ENCODE measurements at places on chromosomes 7 and 10.
A peak's percentile ranks its signal among the peaks of the same experiment; 100 is the strongest.

DNA sequence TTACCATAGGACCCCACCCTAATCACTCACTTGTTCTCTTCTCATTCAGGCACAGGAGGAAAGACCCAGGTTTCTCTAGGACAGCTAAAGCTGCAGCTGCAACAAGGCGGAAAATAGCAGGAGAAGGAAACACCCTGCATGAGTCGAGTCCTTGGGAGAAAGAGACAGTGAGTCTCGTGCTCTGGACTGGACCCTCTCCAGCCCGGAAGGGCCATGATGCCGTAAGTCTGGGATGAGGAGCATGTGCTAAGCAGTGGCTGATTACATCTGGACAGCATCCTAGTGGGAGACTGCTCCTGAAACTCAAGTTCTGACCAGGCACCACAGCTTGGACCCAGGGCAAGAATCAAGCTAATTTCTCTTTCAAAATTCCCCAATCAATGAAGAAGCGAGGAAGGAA lies 39.4 kb downstream of the FBXW4 start:
- DNase-seq, result no peak

GRCh38 chr10:33164060-33164709 lies 170.3 kb downstream of the NRP1 start:
- no peak for DNase-seq

DNA sequence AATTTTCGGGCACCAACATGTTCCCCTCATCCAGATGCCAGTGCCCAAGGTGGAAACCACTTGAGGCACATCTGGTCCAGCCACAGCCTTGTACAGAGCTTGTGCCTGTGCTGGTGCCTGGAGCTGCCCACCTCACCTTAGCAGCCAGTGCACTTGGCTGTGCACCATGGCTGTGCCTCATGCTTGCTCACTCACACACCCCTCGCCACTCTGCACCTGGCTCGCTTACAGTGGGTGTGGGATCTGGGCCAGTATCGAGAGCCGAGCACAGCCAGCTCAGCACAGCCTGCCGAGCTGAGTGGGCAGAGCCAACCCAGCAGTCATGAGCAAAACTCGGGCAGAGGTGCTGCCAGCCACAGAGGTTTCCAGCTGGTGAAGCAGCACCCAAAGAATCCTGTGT lies 139.9 kb upstream of the NUPR2 start:
- DNase-seq, result no peak

DNA sequence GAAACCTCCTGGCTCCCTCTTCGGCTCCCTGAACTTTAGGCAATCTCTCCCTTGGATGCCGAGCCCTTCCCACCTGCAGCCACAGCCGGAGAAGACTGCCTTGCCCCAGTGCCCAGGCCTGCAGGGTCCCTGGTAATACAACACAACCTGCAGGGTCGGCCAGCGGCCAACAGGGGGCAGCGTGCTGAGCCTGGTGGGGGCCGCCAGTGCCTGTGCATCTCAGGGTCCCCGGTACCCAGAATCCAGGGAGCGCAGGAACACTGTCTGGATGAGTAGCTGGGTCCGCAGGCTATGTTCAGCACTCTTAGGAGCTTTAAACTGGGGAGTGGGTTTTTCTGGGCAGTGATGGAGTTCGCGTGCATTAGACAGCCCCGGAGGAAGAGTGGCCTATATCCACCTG lies 17.5 kb upstream of the C10orf71 start:
- no peak for DNase-seq

DNA sequence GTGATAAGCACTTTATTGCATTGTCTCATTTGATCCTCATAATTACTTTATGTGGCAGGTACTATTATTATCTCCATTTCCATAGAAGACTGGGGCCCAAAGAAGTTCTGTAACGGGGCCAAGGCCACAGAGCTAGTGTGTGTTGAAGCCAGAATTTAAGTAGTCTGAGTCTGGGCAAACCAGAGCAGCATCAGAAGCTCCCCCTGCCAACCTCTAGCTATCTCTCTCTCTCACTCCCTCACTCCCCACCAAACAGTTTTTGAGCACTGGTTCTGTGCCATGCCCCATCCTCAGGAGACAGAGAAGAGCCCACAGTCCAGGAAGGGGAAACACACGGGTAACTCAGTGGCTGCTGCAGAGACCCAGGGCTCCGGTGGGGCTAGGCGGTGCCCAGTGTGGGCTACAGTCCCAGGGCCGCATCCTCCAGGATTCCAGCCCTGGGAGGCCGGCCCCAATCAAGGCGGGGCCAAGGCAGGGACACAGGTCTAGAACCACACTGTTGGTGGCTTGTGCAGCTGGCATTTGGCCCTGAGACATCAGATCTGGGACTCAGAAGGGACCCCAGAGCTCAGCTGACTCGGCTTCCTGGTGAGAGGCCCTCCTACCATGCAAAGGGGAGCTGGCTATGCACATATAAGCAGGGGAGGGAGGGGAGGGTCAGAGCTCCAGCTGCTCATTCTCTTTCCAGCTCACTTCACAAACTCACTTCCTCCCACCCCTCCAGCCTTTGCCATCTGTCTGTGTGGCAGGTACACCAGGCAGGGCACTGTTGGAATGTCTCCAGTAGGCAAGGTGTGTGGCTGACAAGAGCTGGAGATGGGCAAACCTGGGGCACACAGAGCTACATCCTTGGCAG lies 34.4 kb downstream of the COL13A1 start:
- DNase-seq, result no peak

GRCh38 chr7:19920166-19920565 lies 146.7 kb upstream of the TMEM196 start:
- DNase-seq, result no peak

GRCh38 chr10:114470956-114471905 lies 66.9 kb upstream of the AFAP1L2 start:
- DNase-seq, result peak; percentile 74

DNA sequence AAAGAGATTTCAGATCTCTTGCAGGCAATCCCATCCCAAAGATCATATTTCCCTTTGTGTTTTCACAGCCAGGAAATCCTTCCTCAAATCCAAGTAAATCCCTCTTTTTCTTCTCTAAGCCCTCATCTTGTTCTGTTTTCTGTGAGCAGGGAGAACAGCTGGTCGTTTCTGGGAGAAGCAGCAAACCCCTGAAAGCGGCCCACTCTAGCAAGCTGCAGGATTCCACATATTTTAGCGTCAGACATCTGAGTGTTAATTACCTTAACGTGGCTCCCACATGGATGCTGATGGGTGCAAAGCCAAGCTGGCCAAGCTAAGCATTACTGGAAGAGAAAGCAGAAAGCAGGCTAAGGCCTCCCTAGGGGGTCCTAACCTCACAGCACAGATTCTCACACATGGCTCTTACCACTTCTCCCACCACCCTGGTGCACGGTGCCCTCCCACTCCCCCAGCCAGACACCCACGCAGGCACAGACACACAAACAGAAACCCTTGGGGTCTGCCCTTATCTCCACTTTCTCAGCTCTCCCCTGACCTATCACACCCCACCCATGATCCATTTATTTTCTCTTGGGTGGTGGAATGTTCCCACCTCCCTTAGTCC lies 551.0 kb upstream of the AUTS2 start:
- no peak for DNase-seq

- DNase-seq, result peak; percentile 18
These were observed 141.9 kb downstream of the RPS24 start for GRCh38 chr10:78175444-78176015.

GRCh38 chr7:26614503-26614902 lies 249.9 kb downstream of the SKAP2 start:
- DNase-seq, result no peak

DNA sequence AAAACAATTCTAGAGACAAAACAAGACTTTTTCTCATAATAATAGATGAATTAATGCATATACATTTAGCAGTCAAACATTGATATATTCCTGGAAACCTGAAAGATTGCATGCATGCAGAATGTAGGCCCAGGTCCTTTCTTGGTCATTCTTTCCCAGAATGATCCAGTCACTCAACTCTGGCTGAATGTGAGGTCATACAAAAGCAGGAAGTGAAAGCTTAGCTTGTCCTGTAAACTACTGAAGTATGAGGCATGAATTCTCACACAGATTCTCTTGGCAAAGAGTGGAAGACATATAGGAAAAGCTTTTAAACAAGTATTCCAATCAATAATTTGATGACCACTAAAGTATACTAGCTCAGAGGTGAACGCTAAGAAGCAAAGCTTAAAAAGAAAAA lies 253.9 kb downstream of the PPP1R3A start:
- no peak for DNase-seq

DNA sequence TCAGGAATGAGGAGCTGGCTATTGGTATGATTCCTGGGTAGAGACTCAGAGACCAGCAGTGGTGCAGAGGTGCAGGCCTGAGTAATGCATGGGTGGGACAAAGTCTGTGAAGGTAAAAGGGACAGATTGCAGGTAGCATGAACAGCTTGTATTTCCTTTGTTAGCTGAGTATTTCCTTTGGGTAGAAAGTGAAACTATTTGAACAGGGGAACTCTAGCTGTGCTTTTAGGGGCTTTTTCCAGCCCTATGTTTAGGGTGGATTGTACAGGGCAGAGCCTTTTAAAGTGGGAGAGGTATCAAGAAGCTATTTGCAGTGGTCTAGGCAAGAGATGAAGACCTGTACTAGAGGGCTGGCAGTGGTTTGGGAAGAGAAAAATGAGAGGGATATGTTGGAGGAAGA lies 739.9 kb downstream of the REEP3 start:
- no peak for DNase-seq

- DNase-seq, result no peak
These were observed 318.3 kb downstream of the NXPH1 start for GRCh38 chr7:8751557-8752231.

GRCh38 chr10:110404413-110404812 lies 93.3 kb upstream of the DUSP5 start:
- DNase-seq, result no peak

GRCh38 chr10:79269443-79269842 lies 77.8 kb upstream of the PPIF start:
- no peak for DNase-seq

- no peak for DNase-seq
These were observed 1.3 kb downstream of the GALNT17 start for GRCh38 chr7:71133232-71133622.

DNA sequence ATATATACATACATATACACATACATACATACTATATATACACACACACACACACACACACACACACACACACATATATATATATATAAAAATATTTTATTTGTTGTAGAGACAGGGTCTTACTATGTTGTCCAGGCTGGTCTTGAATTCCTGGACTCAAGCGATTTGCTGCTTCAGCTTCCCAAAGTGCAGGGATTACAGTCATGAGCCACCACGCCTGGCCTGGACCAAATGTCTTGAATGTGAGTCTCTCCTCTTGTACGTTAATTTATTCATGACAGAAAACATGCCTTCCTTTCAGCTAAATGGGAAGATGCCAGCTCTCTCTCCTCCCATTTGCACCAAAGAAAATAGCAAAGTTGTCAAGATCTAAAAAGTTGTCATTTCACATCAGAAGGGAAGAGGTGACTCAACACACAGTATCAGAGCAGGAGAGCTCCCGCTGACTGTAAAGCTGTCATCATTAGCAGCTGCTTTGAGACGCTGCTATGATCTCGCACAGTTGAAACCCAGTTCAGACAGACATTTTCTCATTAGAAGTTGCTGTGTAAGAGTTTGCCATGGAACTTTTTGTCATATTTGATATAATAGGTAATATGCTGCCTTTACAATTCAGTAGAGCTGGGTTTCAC lies 224.3 kb downstream of the SFMBT2 start:
- peak; percentile 52 for DNase-seq

GRCh38 chr7:27364344-27364758 lies 121.7 kb downstream of the EVX1 start:
- peak; percentile 47 for DNase-seq

- DNase-seq, result no peak
These were observed 165.3 kb downstream of the WNT2 start for GRCh38 chr7:117157241-117158209.

DNA sequence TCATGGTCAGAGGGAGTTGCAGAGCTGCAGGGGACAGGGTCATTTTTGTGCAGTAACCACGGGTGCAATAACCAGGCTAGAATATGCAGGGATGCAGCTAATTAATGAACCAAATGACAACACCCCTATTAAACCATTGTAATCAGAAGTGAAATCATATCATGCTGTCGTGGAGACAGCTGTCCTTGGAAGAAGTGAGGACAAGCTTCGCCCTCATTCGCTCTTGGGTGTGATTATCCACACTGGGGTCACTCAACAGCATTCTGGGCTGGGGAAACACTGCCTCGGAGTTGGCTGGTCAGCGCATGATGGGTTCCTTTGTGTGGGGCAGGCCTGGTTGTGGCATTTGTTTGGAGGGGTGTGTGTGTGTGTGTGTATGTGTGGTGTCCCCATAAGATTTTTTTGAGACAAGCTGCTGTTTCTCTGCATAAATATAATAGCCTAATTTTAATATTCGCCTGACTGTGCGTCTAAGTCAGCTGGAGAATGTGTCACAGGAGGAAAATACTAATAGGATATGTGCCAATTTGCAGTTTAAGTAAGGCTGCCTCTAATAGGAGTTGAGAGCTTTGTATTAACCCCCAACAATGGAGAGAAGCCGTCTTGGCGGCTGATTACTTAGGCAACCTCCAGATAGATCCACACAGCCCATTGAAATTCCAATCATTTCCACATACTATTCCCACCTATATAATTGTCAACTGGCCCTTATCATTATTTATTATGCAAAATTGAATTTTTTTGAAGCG lies 149.4 kb downstream of the DNAJB6 start:
- no peak for DNase-seq

DNA sequence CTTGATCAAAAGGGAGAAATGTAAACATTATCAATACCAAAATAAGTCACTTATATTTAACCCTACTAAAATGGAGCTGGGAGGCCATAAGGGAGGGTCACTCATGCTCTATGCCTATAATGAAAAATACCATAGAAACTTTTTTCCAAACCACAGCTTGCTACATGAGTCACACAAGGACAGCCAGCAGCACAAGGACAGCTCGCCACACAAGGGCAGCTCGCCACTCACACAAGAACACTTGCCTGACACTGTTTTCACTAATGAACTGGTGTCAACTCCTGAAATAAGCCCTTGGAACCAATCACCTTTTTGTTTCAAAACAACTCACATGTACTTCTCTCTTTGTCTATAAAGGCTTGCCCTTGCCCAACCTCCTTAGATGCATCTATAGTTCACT lies 43.3 kb downstream of the FRMPD2 start:
- DNase-seq, result no peak

DNA sequence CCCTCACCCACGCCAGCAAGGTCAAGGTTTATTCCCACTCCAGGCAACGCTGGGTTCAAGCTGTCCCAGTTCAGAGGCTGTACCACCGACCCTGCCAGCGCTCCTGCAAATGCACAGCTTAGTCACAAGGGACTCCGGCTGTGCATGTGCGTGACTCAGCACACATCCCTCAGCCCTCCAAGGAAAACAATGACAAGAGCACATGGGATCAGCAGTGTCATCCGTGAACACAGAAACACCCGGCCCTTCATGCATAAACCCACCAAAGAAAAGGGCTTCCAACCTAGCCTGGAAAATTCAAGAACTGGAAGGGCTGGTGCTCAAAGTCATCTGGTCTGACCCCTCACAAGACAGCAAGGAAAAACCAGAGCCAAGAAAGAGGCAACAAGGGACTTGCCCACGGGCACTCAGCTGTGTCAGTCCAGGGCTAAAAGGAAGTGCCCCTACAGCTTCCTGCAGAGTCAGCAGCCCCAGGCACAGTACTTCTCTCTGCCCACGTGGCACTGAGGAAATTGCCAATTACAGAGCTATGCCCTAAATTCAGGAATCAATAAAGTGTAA lies 106.1 kb downstream of the KCNMA1 start:
- DNase-seq, result peak; percentile 89

All from inflammatory macrophage (primary cell).